Endothelial cell of umbilical vein (primary cell): ENCODE measurements at places on chromosomes 4 and X. TPM values are rescaled to one million over a fixed set of nuclear protein-coding genes. Genes with fewer than 3 reads are reported as not detected.

DNA sequence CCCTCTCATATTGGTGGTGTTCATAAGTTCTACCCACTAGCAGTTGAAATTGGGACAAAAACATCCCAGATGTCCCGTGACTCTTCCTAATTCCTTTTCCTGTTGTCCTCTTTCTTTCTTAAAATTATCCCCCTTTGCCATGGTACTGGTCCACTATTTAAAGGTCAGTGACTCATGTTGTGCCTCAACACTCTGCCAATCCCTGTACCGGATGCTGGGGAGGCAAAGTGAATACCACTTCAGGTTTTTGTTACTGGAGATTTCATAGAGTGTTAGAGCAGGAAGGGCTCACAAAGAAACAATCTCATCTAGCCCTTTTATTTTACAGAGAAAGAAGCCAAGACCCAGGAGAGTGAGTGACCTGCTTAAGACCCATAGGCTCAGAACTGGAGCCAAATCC is 24.6 kb downstream of the SEPTIN11 start:
- H3K4me1 ChIP-seq, result peaks cover 28% of the 10 kb centered on the region
- no peaks in the 10 kb centered on the region for H3K27me3 ChIP-seq
- no peak for DNase-seq
- no peak overlapping the region for H3K4me3 ChIP-seq

- H3K27ac ChIP-seq, result no peak overlapping the region
- no peak for DNase-seq
Measured at GRCh38 chrX:43735534-43735933, 79.4 kb downstream of the MAOA start.

DNA sequence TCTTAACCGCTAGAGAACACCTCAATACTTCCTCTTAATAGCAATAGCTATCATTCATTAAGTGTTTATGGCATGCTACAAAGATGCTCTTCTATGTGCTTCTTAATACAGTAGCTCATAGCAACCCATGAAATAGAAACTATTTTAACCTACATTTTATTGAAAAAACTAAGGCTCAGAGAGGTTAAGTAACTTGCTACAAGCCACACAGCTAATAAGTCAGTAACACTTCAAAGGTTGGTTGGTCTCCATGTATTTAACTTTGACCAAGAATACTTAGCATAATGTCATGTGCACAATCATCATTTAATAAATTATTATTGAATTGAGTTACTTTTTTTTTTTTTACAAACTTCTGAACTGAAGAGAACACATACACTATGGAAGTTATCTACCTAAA is 36.1 kb downstream of the IL13RA1 start:
- H3K27ac ChIP-seq, result no peak overlapping the region
- no peak overlapping the region for H3K4me3 ChIP-seq
- H3K4me1 ChIP-seq, result no peaks in the 10 kb centered on the region
- H3K36me3 ChIP-seq, result no peaks in the 10 kb centered on the region

DNA sequence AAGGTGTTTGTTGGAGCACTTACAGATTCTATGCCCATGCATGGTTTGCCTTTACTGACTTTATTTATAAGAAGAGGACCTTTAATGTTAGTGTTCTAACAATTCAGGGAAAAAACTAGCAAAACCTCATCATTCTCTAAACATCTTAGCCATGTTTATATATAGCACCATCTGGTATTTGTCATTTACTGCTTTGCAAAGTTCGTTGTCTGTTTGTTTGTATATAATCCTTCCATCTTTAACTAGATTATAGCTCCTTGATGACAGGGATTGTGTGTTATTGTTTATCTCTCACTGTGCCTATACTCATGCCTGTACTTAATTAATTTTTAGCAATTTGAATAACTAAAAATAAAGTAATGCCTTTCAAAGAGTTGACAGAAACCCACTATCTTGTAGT is 170.6 kb upstream of the PACRGL start:
- H3K27me3 ChIP-seq, result no peaks in the 10 kb centered on the region
- no peak for DNase-seq
- H3K36me3 ChIP-seq, result no peaks in the 10 kb centered on the region
- H3K4me3 ChIP-seq, result no peak overlapping the region
- H3K27ac ChIP-seq, result no peak overlapping the region
- peaks cover 2% of the 10 kb centered on the region for H3K4me1 ChIP-seq

GRCh38 chr4:174373821-174374220 is 90.1 kb downstream of the CEP44 start:
- H3K4me1 ChIP-seq, result no peaks in the 10 kb centered on the region
- no peak overlapping the region for H3K4me3 ChIP-seq
- H3K27ac ChIP-seq, result no peak overlapping the region
- H3K36me3 ChIP-seq, result no peaks in the 10 kb centered on the region

DNA sequence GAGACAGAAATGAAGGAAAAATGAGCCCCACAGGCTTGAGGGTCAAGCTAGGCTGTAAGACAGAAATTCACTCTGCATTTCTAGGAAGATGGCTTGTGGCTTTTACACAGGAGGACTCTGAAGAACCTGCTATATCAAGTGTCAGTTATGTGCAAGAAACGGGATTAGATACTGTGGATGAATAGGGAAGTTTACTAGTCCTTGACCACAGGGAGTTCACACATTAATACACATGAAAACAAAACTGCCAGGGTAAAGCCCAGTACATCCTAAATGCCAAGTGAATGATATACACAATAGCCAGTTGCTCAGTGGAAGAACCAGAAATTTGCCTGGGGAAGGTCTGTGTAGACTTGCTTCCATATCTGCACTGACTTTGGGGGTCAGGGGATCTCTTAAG is 53.5 kb downstream of the TMEM131L start:
- no peaks in the 10 kb centered on the region for H3K36me3 ChIP-seq
- H3K27ac ChIP-seq, result no peak overlapping the region
- DNase-seq, result no peak
- no peaks in the 10 kb centered on the region for H3K4me1 ChIP-seq

DNA sequence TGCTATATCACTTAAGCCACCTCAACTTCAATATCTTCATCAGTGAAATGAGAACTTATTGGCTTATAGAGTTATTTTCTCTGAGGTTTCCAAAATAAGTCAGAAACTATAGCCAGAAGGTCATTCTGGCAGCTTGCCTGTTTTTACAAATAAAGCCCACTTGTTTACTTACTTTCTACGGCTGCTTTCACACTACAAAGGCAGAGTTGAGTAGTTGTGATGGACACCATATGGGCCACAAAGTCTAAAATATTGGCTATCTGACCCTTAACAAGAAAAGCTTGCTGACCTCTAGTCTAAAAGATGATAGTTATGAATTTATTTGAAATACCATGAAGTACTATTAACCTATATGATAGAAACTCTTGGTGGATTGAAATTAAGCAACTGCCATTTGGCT is 67.3 kb upstream of the ATOH1 start:
- no peak for DNase-seq
- no peaks in the 10 kb centered on the region for H3K36me3 ChIP-seq
- H3K27ac ChIP-seq, result no peak overlapping the region

- H3K4me1 ChIP-seq, result peaks cover 26% of the 10 kb centered on the region
- H3K36me3 ChIP-seq, result no peaks in the 10 kb centered on the region
- DNase-seq, result peak; percentile 95
- H3K4me3 ChIP-seq, result no peak overlapping the region
Measured at GRCh38 chr4:182593864-182594263, 323.3 kb downstream of the DCTD start.

- no peaks in the 10 kb centered on the region for H3K27me3 ChIP-seq
- peaks cover 13% of the 10 kb centered on the region for H3K4me1 ChIP-seq
- H3K36me3 ChIP-seq, result peaks cover 10% of the 10 kb centered on the region
- no peak overlapping the region for H3K4me3 ChIP-seq
- peak overlapping the region; percentile 91 for H3K27ac ChIP-seq
Measured at GRCh38 chrX:47217121-47217851, 1.2 kb upstream of the CDK16 start.

GRCh38 chrX:51569561-51569960 is 49.2 kb downstream of the CENPVL3 start:
- H3K4me1 ChIP-seq, result no peaks in the 10 kb centered on the region
- no peaks in the 10 kb centered on the region for H3K27me3 ChIP-seq
- no peaks in the 10 kb centered on the region for H3K36me3 ChIP-seq
- no peak overlapping the region for H3K27ac ChIP-seq
- H3K4me3 ChIP-seq, result no peak overlapping the region

DNA sequence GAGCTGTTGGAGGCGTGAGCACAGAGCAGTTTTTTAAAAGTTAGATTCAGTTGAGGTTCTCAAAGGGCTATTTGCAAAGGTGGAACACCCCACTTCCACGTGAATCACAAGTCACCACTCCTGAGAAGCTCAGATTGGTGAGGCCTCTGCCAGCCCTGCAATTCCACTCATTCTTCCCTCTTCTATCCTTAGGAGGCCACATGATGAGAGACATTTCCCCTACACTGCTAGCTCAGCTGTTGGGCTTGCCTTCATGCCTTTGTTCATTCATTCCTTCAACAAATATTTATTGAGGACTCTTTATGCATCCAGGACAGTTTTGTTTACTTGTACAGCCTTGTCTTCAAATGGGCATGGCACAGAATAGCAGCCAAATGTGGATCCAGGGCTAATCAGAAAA is 3.7 kb downstream of the SRPX2 start:
- H3K27me3 ChIP-seq, result no peaks in the 10 kb centered on the region
- no peak overlapping the region for H3K4me3 ChIP-seq
- H3K4me1 ChIP-seq, result peaks cover 73% of the 10 kb centered on the region
- H3K36me3 ChIP-seq, result no peaks in the 10 kb centered on the region
- DNase-seq, result peak; percentile 21

GRCh38 chr4:52866734-52867133 is 4.6 kb downstream of the RASL11B start:
- no peak overlapping the region for H3K27ac ChIP-seq
- no peak overlapping the region for H3K4me3 ChIP-seq
- peaks cover 17% of the 10 kb centered on the region for H3K27me3 ChIP-seq
- H3K4me1 ChIP-seq, result peaks cover 7% of the 10 kb centered on the region
- H3K36me3 ChIP-seq, result no peaks in the 10 kb centered on the region
- no peak for DNase-seq

DNA sequence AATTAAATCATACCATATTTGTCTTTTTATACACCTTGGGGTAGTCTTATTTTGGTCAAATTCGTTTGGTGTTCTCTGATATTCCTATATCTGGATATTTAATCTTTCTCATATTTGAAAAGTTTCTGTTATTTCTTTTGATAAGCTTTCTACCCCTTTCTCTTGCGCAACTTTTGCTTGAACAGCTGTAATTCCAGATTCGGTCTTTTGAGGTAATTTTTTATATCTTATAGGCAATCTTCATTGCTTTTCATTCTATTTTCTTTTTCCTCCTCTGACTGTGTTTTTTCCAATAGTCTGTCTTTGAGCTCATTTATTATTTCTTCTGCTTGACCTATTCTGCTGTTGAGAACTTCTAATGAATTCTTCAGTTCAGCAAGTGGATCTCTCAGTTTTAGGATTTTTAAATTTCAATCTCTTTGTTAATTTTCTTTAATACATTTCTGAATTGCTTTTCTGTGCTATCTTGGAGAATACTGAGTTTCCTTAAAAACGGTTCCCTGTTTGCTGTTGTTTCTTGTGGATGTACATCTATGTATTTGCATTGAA is 11.3 kb upstream of the MTHFD2L start:
- H3K4me3 ChIP-seq, result no peak overlapping the region
- no peak for DNase-seq
- no peaks in the 10 kb centered on the region for H3K4me1 ChIP-seq
- no peaks in the 10 kb centered on the region for H3K36me3 ChIP-seq
- H3K27me3 ChIP-seq, result no peaks in the 10 kb centered on the region

DNA sequence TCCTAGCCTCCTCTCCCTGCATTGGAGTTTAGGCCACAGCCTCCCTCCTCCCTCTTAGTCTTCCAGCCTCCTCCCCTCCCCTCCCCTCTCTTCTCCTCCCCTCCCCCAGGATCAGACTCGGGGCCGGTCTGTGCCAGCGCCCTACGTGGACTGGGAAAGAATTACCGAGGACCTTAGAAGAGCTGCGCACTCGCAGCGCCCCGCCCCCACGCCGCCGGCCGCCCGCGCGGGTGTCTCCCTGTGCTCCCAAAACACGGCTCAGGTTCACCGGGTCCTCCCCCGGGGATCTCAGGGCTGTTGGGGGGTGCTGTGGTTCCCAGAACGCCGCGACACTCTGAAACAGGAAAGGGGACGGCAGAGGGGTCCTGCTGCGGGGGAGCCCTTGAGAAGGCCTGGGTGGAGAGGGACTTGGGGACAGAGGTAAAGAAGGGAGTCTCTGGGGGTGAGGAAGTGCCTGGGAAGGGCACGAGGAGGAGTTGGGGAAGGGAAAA is 122.3 kb upstream of the TBL1X start:
- peaks cover 9% of the 10 kb centered on the region for H3K4me1 ChIP-seq
- no peak overlapping the region for H3K4me3 ChIP-seq
- H3K36me3 ChIP-seq, result no peaks in the 10 kb centered on the region
- H3K27me3 ChIP-seq, result no peaks in the 10 kb centered on the region
- no peak overlapping the region for H3K27ac ChIP-seq

- no peaks in the 10 kb centered on the region for H3K27me3 ChIP-seq
- H3K36me3 ChIP-seq, result no peaks in the 10 kb centered on the region
- H3K4me3 ChIP-seq, result no peak overlapping the region
- no peak for DNase-seq
- H3K27ac ChIP-seq, result no peak overlapping the region
- no peaks in the 10 kb centered on the region for H3K4me1 ChIP-seq
Measured at GRCh38 chr4:189305500-189305899, 635.2 kb upstream of the FRG1 start.

DNA sequence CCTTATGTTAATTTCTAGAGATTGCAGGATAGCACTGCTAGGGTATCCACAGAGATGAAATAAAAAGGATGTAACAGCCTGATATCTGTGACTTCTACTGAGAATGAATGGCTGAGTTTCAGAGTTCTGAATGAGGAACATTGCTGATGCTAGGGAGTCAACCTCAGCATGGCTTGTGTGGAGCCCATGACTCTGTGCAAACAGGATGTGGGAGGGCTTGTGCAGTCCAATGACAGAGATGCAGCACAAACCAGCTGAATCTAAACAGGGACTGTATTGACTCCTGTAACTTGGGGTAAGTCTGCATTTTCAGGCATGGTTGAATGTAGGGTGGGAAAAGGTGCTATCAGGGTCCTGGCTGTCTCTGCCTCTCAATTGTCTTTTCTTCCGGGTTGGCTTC is 5.3 kb upstream of the RASL11B start:
- H3K4me3 ChIP-seq, result no peak overlapping the region
- H3K27me3 ChIP-seq, result peaks cover 18% of the 10 kb centered on the region
- H3K4me1 ChIP-seq, result peaks cover 3% of the 10 kb centered on the region
- DNase-seq, result no peak
- no peaks in the 10 kb centered on the region for H3K36me3 ChIP-seq

The GAGE12E gene
- not detected in 2 replicates for total RNA-seq

The UGT2B15 gene
- total RNA-seq, result not detected in 2 replicates

The TMEM154 gene
- 43.6 and 50.0 TPM in 2 replicates for total RNA-seq

The DMRTC1B gene
- not detected in 2 replicates for total RNA-seq

The TCEAL2 gene
- total RNA-seq, result not detected in 2 replicates

The KCND1 gene
- 0.67 and 1.3 TPM in 2 replicates for total RNA-seq

The CXorf49 gene
- not detected in 2 replicates for total RNA-seq

The TASL gene
- not detected in 2 replicates for total RNA-seq

The PABPC1L2A gene
- total RNA-seq, result not detected in 2 replicates
